Chondrocyte (in vitro differentiated cells): ENCODE measurements at places on chromosomes 3 and 15.

GRCh38 chr3:138684396-138684795 is 75.8 kb downstream of the FAIM start:
- no peak for DNase-seq

GRCh38 chr3:123298903-123299302 is 97.2 kb downstream of the SEC22A start:
- no peak for DNase-seq

GRCh38 chr3:67593761-67594234 is 60.6 kb downstream of the SUCLG2 start:
- DNase-seq = no peak

DNA sequence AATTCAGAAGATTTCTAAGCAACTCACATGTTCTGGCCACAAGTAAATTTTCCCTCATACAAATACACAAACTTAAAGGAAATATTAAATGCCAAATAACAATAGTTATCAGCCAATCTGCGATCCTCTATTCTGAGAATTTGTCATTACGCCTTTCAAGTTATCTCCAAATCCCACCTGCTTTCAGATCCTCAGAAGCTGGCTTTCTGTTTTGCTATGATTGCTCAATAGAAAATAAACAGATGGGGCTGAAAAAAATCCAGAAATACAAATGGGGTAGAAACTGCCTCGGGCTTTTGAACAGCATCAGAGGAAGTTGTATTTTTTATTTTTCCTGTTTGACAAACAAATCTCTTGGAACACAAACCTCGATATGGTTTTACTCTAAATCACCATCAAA is 74.0 kb upstream of the CNTN4 start:
- no peak for DNase-seq

DNA sequence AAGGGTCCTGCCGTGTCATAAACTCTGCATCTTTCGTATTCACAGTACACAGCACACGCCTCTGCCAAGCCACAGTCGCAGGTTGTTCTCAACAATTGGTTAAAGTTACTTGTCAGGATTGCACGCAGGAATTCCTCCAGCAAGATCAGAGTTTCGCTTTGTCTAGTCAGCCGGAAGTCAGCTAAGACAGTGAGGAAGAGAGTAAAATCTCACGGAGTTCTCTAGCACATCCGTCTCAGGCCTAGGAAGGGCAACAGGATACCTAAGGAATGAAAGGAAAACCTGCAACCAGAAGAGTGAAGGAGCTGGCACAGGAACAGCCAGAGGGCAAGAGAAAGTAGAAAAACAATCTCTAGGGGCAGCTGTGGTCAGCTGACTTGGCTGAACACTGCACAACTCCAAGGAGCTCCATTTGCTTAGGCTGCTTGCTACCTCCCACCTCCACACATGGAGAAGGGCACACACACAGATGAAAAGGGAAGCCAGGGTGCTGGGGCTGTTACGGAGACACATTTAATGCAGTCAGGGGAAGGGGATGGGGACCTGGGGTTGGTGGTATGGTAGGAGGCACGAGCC is 23.7 kb downstream of the RORA start:
- DNase-seq = no peak

GRCh38 chr3:101181801-101182200 is 138.6 kb downstream of the IMPG2 start:
- no peak for DNase-seq

- DNase-seq = no peak
Observed at GRCh38 chr15:25775317-25775912, 87.7 kb downstream of the ATP10A start.

DNA sequence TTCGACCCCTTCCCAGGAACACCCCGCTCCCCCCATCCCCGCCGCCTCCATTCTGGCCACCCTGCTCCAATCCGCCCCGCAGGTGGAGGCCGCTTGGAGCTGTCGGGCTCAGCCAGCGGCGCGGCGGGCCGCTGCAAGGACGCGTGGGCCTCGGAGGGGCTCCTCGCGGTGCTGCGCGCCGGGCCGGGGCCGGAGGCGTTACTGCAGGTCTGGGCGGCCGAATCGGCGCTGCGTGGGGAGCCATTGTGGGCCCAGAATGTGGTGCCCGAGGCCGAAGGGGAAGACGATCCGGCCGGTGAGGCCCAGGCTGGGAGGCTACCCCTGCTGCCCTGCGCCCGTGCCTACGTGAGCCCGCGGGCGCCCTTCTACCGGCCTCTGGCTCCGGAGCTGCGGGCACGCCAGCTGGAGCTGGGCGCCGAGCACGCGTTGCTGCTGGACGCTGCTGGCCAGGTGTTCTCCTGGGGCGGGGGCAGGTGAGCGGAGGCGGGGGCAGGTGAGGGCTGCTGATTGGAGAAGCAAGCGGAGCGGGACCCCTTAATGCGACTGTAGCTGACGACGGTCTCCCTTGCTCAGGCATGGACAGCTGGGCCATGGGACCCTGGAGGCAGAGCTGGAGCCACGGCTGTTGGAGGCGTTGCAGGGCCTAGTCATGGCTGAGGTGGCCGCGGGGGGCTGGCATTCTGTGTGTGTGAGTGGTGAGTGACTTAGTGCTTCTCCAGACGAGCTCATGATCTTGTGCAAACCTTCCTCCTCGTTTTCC is 2.5 kb downstream of the RCCD1 start:
- peak; percentile 75 for DNase-seq

DNA sequence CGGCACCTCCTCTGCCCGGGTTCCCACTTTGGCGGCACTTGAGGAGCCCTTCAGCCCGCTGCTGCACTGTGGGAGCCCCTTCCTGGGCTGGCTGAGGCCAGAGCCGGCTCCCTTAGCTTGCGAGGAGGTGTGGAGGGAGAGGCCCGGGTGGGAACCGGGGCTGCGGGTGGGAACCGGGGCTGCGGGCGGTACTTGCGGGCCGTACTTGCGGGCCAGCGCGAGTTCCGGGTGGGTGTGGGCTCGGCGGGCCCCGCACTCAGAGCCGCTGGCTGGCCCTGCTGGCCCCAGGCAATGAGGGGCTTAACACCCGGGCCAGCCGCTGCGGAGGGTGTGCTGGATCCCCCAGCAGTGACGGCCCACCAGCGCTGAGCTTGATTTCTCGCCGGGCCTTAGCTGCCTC is 14.4 kb upstream of the DAPK2 start:
- no peak for DNase-seq

DNA sequence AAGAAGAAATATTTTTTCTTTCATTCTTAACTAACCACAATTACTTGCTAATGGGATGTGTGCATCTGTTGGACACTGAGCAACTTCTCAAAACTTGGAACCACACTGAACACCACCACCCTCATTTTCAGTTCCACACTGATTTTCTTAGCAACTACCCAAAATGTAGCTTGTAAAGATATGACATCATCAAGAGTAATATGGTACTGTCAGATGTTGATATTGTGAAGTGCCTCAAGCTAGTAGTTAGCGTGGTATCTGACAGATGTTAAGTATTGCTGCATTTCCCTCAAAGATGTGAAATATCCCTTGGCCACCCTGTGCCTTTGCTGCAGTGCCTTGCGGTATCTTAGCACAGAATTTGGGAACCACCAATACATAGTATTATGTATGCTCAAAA is 9.3 kb downstream of the RFTN1 start:
- no peak for DNase-seq

- no peak for DNase-seq
Observed at GRCh38 chr15:76460871-76461270, 124.3 kb downstream of the ISL2 start.

GRCh38 chr15:47412136-47412535 is 305.2 kb upstream of the SEMA6D start:
- no peak for DNase-seq

DNA sequence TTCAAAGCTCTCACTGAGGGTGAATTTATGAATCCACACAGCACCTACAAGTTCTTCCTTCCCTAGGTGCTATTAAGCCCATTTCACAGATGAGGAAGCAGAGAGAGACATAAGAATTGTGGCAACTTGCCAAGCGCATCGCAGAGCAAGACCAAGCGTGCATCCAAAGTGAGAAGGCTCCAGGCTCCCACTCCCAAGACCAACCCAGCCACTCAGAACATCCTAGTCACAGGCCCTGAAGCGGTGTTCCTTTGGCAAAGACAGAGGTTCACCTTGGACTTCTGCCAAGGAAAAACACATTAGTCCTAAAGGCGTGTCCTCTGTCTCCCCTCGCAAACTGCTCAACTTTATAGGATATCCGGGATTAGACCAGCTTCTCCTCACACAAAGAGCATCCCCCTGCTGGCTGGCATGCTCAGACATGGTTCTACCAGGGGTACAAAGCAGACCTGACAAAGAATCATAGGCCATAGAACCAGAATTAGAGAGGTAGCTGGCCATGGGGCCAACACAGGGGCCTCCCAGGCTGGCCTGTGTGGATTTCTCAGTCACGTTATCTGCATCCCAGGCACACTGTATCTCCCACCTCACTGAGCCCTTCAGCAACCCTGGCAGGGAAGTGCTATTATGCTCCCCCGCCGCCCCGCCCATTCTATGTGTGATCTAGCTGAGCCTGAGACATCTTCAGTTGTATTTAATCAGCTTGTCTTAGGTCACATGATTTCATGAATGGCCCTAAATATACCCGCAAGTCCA is 160.2 kb downstream of the FOXP1 start:
- no peak for DNase-seq

DNA sequence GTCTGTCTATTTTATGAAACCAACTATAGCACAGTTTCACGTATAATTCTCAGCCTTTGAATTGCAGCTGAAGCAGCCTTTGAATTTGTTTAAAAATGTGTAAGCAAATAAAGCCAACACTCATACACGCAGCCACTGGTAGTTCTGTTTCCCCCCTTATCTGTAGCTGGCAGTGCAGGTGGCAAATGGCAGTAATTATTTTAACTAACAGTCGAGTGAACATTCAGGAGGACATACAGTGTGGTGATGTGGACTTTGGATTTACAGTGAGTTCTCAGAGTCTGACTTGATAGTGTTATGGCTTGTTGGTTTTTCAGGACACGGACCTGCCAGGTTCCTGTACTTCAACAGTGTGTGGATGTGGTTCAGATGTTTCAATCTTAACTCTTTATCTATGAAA is 64.0 kb upstream of the SKOR1 start:
- DNase-seq = no peak

DNA sequence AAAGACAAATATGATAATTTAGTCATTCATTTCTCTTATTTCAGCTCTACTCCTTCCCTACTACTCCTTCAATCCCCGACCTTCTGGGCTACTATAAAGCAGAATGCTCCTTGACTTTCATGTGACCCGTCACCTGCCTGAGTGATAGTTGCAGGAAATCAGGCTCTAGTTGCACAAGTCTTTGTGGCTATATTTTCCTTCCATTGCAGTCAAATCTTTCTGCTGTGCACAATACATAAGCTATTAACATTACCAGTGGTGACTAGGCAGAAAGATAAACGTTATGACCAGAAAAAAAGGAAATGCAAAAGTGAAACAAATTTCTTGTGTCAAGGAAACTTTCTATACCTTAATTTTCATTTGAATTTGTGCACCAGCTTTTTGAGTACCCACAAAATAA is 2.3 kb downstream of the SUCNR1 start:
- DNase-seq = no peak

- no peak for DNase-seq
Observed at GRCh38 chr3:192959773-192960172, 42.1 kb upstream of the MB21D2 start.

DNA sequence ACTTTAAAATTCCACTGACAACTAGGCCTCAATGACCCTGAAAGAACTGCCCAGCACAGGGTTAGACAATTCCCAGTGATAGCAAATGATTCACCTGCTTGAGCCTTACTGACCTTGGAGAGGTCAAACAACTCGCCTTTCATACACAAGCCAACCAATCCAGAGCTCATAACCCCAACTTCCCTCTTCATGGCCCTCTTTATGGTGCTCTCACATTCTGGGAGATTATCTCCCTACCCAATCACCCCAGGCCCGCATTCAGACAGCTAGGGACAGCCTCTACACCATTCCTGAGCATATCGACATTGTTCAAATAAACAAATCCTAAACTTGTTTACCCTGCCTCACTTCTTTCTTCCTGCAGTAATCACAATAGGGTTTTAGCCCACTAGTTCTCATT is 32.2 kb upstream of the COLQ start:
- DNase-seq = no peak
